ENCODE measurements at places on chromosomes 4 and X.

DNA sequence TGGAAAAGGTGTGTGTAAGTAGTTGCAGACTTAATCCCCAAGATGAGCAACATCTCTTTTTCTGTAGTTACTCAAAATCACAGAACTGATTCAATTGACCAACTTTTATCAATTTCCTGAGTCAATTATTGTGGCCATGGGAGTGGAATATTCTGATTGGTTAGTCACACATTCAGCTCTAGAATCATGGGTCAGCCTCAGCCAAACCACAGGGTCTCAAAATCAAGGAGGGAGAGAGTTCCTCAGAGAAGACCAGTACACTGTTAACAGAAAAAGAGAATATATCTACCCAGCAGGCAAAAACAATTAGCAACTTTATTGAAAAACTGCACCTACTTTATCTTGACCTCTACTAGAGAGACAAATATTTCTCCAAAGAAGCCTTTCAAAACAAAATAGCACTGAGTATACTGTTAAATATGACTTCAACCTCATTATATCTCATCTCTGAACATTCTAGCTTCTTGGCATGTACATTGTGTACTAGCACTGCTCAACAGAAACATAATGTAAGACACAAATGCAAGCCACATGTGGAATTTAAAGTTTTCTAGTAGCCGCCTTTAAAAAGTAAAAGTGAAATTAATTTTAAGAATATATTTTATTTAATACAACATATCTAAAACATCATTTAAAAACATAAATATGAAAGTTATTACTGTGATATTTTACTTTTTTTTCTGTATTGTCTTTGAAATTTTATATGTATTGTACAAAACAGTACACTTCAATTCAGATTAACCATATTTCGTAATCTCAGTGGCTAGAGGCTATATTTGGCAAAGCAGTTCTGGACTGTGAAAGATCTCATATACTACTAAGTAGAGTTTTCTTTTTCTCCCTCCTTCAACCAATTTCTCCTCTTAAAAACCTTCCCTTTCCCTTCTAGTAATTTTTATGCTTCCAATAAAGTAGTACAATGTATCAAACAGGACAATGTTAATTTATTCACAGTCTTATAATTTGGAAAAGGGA, 11.8 kb upstream of the LCORL start:
- H3K4me1 ChIP-seq, result no peaks in the 10 kb centered on the region
- H3K27me3 ChIP-seq, result peaks cover 20% of the 10 kb centered on the region
- no peak for ATAC-seq
- no peak overlapping the region for H3K4me3 ChIP-seq

DNA sequence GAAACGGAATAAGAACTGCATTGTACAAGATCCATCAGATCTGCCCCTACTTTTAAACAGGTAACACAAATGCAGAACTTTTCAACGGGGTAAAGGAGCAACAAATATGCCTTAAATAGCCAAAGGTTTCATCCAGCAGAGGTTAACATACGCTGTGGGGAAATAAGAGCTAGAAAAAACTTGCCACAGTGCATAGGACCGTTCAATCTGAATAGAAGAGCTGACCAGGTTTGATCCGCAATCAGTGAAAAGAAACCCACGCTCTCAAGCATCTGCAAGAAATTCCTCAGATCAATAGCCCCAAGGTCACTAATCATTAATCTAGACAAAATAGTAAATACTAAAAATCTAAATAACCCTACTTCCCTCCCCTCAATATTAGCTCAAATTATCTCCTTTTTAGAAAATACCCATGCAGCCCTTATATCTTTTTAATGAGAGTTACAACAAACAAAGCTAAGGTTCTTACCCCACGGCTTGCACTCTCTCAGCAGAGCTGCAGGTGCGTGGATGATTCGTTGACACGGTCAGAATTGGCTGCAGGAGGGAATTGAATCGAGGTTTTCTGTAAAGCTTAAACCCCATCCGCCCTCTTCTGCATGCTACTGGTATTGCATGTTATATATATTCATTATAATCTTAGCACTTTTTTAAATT, at the start of gene TLR10:
TSS of gene TLR10 (minus strand) at position 539 of the 657 bp plus-strand sequence. CDS start 7,400 bp downstream, outside the sequence.
- peak; percentile 86 for ATAC-seq
- peak within 1 kb of the TSS; percentile 86 for H3K4me3 ChIP-seq
- H3K27ac ChIP-seq, result peak within 1 kb of the TSS; percentile 98

DNA sequence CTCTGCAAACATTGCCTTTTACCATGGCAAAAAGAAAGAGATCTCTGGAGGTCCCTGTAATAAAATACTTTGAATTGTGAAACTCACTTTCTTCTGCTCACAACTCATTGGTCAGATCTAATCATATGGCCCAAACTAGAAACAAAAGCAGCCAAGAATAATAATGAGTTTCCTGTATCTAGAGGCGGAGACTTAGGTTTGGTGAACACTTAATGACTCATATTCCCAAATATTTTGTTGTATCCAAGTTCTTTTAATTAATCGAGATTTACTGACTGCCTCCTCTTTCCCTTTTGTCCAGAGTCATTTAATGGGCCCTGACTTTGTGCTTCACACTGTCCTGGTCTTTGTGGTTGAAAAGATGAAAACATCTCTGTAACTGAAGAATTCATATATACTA, 190.6 kb downstream of the CCSER1 start:
- no peaks in the 10 kb centered on the region for H3K27me3 ChIP-seq
- H3K4me3 ChIP-seq, result no peak overlapping the region
- no peak for ATAC-seq

DNA sequence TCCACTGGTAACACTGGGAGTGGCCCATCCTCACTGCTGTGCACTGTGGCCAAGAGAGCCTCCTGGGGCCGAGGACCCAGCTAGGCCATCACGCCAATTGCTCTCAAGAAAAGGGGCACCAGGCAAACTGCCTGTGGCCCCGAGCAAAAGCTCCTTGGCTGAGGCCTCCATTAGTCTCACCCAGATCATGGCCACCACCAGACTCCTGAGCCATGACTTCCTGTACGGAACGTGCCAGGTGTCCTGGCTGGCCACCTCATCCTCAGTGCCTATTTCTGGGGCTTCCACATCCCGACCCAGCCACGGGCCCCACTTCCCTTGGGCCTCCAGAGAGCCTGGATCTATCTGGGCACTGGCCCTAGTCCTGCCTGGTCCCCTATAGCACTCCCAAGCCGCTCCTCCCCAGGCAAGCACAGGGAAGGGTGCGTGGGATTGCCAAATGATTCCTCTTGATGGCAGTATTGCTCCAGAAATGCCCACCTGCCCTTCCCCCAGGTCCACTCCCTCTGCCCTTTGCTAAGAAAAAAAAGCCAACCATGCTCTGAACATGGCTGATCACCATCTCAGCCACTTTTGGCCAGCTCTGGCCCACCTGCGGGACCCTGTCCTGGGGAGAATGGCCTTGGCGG, 212.6 kb upstream of the AGTR2 start:
- no peaks in the 10 kb centered on the region for H3K36me3 ChIP-seq
- H3K27me3 ChIP-seq, result no peaks in the 10 kb centered on the region
- no peaks in the 10 kb centered on the region for H3K4me1 ChIP-seq
- no peak overlapping the region for H3K4me3 ChIP-seq
- H3K27ac ChIP-seq, result no peak overlapping the region
- no peak for ATAC-seq

DNA sequence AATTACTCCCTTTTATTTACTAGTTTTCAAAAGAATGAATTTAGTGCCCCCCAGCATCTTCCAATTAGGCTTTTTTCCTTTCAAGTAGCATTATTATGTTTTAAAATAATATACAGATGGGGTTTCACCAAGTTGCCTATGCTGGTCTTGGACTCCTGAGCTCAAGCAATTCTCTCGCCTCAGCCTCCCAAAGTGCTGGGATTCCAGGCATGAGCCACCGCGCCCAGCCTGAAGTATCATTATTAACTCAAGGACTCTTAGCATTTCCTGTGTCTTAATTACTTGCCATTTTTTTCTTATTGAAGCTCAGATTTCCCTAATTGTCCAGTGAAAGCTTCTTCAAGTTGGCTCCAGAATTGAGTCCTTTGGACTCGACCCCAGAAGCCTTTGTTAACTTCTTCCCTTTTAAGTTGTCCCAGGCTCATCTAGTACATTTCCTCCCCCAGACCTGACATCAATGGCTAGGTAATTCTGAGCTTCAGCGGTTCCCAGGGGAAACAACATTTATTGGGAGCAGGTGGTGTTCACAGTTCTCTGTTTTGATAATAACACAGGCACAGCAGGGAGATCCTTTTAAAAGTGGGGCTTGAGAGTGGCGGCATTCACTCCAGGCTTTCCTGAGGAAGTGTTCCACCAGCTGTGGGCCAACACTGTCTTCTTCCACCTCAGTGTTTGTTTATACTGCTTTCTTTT, 10.0 kb downstream of the SAT1 start:
- no peaks in the 10 kb centered on the region for H3K36me3 ChIP-seq
- H3K27ac ChIP-seq, result no peak overlapping the region
- H3K4me3 ChIP-seq, result no peak overlapping the region
- no peak for ATAC-seq
- H3K4me1 ChIP-seq, result no peaks in the 10 kb centered on the region
- no peaks in the 10 kb centered on the region for H3K27me3 ChIP-seq

- peaks cover 26% of the 10 kb centered on the region for H3K36me3 ChIP-seq
- no peaks in the 10 kb centered on the region for H3K4me1 ChIP-seq
- no peak overlapping the region for H3K27ac ChIP-seq
- peak; percentile 45 for ATAC-seq
- H3K4me3 ChIP-seq, result no peak overlapping the region
These were observed 20.5 kb downstream of the PKD2 start for GRCh38 chr4:88027611-88028608.

DNA sequence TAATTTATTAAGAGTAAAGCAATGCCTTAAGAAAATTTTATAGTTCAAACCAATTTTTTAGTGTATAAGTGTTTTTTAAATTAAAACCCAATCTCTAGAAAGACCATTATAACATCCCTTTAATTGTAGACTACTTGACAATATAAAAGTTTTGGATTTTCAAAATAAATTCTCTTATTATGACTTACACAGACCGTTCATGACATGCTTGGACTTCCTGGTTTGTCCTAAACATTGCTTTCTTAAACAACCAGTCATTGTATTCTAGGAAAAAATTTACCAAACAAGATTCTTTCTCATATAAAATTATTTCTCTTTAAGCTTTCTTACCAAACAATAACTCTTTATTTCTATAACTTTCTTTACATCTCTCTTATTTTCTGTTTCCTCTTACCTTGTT, 49.0 kb upstream of the CXorf51A start:
- no peak for ATAC-seq
- no peak overlapping the region for H3K27ac ChIP-seq
- H3K36me3 ChIP-seq, result no peaks in the 10 kb centered on the region
- H3K27me3 ChIP-seq, result no peaks in the 10 kb centered on the region
- H3K4me1 ChIP-seq, result no peaks in the 10 kb centered on the region

DNA sequence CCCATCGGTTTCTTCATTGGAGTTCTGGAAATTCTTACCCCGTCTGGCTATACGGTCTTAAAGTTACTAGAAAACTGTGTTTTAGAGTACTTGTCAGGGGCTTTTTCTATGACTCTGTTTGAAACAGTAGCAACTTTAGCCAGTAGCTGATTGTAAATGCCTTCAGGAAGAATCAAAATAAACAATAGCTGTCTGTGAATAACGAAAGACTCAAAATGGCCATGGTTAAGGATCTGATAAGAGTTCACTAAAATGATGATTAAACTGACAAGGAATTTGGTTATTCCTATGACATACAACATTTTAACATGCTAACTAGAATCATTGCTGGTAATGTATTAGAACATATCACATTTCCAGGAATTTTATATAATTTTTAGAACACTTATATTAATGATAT, 191.0 kb downstream of the EVC2 start:
- no peaks in the 10 kb centered on the region for H3K27me3 ChIP-seq
- no peak for ATAC-seq
- H3K27ac ChIP-seq, result no peak overlapping the region
- H3K4me3 ChIP-seq, result no peak overlapping the region
- no peaks in the 10 kb centered on the region for H3K4me1 ChIP-seq

DNA sequence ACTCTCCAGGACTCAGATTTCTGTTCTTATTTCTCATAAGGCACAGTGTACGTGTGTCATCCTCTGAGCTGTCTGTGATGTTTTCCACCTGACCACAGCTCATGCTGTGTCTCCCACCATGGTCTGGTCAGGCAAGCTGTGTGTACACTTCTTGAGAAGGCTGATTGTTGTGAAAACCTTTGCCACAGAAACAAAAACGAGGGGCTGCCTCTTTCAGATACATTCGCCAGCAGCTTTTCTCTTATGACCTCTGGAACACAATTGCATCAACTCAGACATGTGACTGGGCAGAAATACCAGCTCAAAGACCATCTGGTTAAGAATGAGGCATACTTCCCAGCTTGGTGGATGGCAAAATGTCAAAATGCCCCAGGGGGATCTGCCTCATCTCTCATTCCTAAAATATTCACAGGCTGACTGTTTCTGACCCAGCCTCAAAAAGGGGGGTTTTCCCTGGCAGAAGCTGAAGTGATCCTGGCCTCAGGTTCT, 46.1 kb downstream of the PGRMC2 start:
- no peaks in the 10 kb centered on the region for H3K4me1 ChIP-seq
- H3K4me3 ChIP-seq, result no peak overlapping the region
- peaks cover 14% of the 10 kb centered on the region for H3K27me3 ChIP-seq

DNA sequence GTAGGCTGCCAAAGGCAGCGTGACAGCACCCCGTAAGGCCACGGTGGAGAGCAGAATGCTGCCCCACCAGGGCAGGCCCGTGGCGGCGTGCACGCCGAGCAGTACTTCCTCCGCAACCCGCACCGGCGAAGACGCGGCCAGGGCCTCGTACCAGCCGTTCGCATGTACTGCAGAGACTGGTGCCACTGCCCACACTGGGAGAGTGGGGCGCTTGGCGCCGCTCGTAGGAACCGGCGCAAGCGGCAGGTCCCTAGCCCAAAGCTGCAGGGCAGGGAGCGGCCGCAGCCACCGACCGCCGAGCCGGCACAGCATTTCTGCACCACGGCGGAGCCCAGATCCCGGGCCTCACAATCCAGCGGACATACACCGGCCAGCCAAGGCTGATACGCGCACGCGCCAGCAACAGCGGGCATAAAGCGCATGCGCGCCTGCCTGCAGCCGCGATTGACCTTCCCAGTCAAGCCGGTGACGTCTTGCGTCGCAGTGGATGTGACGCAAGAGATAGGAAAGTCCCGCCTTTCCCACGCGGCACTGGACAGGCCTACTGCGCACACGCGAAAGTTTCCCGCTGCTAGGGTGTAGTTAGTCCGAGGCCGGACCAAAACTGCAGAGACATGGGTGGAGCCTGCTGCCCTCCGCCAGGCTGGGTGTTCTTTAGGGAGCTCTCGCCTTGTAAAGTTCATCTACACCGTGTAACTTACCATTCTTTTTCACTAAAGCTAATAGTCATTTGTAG, at the start of gene COX18:
TSS of gene COX18 (minus strand) at position 379 of the 736 bp plus-strand sequence. CDS start at position 312, 67 bp downstream.
- peak; percentile 94 for ATAC-seq
- H3K4me3 ChIP-seq, result peak within 1 kb of the TSS; percentile 87
- peak within 1 kb of the TSS; percentile 94 for H3K27ac ChIP-seq
- H3K4me1 ChIP-seq, result peaks cover 23% of the 10 kb centered on the region

DNA sequence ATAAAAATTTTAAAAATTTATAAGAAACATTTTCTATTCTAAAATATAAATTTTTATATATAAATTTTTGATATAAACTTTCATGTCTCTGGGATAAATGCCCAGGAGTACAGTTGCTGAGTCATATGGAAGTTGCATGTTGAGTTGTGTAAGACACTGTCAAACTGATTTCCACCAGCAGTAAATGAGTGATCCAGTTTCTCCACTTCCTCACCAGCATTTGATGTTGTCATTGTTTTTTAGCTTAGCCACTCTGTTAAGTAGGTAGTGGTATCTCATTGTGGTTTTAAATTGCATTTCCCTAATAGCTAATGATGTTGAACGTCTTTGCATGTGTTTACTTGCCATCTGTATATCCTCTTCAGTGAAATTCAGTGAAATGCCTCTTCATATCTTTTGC, 66.5 kb downstream of the MAMLD1 start:
- no peak overlapping the region for H3K27ac ChIP-seq
- no peaks in the 10 kb centered on the region for H3K36me3 ChIP-seq
- H3K4me1 ChIP-seq, result no peaks in the 10 kb centered on the region
- H3K27me3 ChIP-seq, result no peaks in the 10 kb centered on the region
- no peak overlapping the region for H3K4me3 ChIP-seq

All from stimulated activated memory B cell treated with anti-CD40 and anti-IgM and Interleukin-4, amounts not matched to agents 10 μg/mL and 1 μg/mL and 100 μg/mL, for 72 hours (primary cell).